ENCODE measurements at places on chromosomes 16 and 17.

GRCh38 chr16:67169642-67170167 is 633 bp upstream of the NOL3 start:
- DNase-seq, result peak; percentile 53

- no peak for DNase-seq
Measured at GRCh38 chr16:13906168-13907089, 13.5 kb upstream of the ERCC4 start.

DNA sequence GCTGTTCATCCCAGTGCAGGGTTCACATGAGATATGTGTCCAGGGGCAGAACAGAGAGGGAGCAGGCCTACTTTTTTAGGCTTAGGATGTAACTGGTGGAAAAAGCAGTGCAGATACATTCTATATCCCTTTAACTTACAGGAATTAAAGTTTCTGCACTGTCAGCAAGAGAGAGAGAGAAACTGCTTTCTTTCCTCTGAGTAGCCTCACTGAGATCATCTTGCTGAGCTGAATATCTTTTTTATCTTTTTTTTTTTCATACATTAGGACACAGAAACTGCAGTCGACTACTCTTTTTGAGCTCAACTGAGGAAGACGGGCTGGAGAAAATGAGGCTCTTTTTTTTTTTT is 50.1 kb downstream of the CNGB1 start:
- no peak for DNase-seq

DNA sequence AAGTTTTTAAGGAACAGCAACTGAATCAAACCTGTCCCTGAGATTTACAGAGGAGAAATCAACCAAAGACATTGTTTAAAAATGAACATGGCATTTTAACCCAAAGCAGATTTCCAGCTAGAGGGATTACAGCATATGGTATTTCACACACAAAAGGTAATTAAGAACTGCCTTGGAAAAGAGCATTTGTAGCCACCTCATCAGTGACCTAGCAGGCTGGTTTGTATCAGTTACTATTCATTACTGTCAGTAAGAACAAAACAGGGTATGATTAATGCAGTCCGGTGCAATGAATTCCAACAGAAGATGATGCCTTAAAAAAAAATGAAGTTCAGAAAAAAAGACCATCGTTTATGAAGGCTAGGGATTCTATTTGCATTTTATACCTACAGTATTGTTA is 219.9 kb downstream of the CHD9NB start:
- DNase-seq, result no peak

DNA sequence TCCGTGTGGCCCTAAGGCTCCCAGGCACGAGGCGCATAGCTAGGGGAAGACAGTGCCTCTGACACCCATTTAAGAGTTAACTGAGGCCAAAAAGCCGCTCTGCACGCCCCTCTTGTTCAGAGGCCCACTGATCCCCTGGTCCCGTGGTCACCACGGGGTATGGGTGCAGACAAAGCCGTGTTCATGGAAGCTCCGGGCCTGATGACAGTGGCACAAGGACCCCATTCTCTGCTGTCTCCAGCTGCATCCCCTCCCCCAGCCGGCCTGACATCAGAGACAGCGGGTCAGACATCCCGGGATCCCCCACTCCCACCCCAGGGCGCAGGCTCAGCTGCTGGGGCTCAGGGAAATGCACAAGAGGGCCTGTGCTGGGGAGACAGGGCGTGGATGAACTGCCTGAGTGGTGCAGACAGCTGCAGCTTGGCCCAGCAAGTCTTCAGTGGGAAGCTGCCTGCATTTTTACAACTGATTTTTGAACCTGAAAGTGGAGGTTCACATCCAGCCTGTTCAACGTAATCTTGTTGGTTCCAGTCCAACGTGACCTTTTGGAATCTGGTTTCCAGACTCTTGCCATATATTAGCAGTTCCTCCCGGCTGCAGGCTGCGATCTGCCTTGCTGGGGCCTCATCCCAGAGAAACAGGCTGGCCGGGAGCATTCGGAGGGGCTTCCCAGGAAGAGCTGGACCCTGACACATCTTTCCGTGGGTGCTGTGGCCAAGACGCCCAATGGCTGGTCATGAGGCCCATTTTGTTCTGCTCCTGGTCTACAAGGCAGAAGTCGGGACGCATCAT is 9.7 kb upstream of the BAHCC1 start:
- DNase-seq, result no peak

All from GM23248 (cell line).